ENCODE measurements at places on chromosomes 12 and 14.

- DNase-seq: peak; percentile 4
These were observed 1.3 kb downstream of the TRIM9 start for GRCh38 chr14:51093371-51094281.

DNA sequence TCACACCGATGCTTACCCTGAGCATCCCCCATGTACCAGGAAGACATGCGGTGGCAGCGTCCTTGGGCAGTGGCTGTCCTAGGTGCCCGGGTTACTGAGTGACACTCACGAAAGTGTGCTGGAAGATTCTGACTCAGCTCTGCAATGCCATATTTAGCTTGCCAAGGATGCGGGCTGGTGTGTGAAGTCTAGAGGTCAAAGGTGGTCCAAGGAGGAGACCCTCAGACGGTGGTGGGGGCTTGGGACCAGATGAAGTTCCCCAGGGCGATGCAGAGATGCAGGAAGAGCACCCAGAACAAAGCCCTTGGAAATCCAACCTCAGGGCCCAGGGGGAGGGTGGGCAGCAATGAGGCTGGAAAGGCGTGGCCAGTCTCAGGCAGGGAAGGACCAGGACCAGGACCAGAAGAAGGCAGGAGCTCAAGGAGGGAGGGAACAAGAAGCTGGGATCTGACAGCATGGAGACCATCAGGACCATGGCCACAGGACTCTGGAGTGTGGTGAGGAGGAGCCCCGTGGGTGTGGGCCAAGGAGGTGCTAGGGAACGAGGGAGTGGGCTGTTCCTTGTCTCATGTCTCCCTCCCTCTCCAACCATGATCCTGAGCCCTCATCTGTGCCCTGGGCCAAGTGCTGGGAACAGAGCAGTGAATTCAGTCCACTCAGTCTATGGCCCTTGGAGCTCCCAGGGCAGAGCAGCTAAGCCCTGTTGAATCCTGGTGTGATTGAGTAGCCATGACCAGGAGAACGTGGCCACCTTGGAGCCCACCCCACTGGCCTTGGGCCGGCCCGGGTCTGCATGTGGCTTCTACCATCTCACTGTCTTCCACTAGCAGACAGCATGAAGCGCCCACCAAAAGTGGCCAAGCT lies 310.1 kb upstream of the DIO3 start:
- no peak for DNase-seq

DNA sequence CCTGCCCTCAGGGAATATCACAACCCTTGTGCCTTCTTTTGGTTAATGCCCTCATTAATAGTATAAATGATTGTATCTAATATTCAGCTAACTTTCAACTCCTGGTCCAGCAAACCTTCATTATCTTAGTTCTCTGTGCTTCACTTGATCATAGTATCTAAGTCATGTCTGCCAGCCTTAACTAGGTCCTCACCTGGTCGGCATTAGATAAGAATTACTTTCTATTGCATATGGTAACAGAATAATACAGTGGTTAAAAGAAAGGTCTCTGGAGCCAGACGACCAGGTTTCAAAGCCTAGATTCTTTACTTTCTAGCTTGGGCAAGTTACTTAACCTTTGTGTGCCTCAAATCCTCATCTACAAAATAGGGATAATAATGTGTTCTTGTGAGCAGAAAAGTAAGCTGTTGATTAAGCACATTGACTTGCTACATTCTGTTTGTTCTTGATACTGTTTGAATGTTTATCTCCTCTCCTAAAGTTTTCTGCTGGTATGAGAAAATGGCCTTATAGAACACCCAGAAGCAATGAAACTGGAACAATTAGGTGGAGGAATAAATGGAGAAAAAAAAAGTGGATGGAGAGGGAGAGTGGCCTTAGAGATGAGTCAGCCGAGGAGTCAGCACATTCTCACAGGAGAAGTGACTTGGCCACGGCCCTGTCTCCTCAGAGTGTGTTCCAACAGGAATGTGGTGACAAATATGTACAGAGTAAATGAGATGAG lies 176.1 kb downstream of the SLC25A21 start:
- no peak for DNase-seq

DNA sequence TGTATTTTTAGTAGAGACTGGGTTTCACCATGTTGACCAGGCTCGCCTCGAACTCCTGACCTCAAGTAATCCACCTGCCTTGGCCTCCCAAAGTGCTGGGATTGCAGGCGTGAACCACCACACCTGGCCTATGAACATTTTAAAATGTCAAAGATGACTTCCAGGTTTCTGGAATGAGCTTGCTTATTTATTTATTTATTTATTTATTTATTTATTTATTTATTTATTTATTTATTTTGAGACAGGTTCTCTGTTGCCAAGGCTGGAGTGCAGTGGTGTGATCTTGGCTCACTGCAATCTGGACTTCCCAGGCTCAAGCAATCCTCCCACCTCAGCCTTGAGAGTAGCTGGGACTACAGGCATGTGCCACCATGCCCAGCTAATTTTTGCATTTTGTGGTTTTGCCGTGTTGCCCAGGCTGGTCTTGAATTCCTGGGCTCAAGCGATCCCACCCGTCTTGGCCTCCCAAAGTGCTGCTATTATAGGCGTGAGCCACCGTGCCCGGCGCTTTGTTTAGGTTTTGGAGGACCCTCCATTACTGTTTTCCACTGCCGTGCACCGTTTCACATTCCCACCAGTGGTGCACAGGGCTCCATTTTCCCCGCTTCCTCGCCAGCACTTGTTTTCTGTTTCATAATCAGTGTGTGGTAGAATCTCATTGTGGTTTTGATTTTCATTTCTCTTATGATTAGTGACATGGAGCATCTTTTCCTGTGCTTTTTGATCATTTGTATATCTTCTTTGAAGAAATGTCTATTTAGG lies 6.4 kb upstream of the CFAP251 start:
- no peak for DNase-seq

DNA sequence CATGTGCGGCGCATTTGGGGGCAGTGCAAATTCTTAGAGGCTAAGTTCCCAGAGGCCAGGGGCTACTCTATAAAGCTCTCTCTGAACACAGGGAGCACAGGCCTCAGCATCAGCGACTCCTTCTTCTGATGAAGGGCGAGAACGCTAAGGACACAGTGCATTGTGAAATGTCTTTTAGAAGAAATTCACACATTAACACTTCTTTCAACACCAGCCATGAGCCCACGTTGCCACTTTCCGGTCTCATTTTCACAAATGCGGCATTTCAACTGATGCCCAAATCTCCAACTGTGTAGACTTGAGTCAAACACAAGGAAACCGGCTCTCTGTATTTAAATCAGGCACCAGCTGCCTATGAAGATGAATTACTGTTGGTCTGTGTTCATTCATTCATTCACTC lies 162.0 kb downstream of the FOXN3 start:
- no peak for DNase-seq

GRCh38 chr14:101017806-101018560 lies 114.5 kb upstream of the RTL1 start:
- DNase-seq: no peak

- no peak for DNase-seq
These were observed 232.2 kb downstream of the C12orf50 start for GRCh38 chr12:87796961-87797516.

DNA sequence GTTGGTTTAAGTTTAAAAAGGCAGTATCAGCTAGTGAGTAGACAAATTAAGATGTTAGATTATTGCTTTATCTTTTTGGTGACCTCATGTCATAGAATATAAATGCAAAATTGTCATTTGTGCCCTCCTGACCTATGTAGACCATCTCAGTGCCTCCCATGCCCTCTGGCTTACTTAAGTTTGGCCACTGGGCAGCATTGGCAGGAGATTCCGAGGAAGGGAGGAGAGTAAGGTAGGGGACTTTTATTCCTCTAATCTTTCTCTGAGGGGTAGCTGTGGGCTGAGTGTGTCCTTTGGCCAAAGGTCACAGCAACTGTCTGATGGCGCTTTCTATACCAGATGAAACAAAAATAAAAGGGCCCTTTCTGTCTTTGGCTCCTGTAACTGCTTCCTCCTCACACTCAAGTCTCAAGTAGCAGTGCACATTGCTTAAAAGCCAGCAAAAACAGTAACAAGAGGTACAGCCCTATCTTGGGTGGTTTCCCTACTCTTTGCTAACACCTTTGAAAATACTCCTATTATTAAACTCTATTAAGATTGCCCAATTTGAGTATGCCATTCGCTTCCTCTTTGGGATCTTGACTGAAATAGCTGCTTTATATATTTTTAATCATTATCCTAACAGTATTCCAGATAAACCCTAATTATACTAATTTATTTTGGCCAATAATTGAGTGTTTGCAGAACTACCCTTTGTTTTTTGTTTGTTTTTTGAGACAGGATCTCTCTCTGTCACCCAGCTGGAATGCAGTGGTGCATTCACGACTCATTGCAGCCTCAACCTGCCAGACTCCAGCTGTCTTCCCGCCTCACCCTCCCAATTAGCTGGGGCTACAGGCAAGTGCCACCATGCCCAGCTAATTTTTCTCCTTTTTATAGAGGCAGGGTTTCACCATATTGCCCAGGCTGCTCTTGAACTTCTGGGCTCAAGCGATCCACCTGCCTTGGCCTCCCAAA lies 56.5 kb upstream of the KCNH3 start:
- DNase-seq: no peak

DNA sequence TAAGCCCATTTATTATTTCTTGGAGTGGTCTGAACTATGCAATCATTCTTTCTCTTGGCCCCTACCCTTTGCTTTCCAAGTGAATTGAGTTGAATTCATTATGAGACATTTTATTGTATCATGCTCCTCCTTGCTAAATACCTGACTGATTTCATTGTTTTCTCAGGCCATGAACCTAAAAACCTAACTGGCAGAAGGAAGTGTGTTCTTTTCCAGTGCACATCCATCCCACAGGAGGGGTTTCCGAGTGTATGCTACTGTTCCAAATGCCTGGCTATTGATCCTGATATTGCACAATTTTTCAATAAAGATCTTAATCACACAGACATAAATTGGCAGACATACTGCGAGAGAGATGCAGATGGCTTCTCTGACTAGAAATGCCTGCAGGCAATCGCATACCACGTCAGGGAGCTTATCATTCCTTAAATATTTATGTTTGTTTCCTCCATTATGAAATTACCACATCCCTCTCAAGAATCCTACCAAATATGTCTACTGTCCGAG lies 162.2 kb upstream of the EGLN3 start:
- no peak for DNase-seq

- no peak for DNase-seq
These were observed 63.4 kb upstream of the RTRAF start for GRCh38 chr14:51925980-51926379.

DNA sequence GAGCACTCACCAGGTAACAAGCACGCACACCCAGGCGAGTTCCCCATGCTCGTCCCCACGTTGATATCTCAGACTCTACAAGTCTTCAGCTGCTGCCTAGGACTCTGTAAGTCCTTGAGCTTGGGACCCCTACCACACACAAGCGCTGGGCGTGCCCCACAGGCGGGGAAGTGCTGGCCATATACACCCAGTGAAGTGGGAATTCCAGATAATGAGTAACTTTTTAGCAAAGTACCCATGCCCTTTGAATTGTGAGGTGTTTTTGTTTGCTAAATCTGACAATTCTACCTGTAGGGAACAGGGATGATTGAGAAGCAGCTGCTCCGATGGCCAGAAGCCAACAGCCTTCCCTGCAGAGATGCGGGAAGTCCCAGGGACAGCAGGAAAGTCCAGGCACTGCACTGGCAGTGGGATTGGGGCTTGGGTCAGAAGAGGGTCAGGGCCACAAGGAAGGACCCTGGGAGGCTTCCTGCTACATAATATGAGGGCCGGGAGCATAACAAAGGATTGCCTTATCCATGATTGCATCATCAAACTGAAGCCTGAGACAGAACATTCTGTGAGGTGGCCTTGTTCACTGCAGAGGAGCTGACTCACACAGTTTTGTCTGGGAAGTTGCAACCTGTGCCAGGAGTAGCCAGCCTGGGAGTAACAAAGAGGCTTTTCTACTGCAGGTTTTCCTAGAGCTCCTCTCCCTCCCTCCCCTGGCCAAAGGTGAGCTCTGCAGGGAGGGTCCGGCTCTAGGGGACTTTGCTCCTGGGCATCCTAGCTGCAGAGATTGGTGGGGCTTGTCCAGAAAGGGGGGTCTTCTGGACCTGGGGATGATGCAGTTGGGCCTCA lies 13.2 kb upstream of the SERPINA3 start:
- DNase-seq: no peak

- DNase-seq: no peak
These were observed 107.9 kb downstream of the PPM1H start for GRCh38 chr12:62827042-62827441.

DNA sequence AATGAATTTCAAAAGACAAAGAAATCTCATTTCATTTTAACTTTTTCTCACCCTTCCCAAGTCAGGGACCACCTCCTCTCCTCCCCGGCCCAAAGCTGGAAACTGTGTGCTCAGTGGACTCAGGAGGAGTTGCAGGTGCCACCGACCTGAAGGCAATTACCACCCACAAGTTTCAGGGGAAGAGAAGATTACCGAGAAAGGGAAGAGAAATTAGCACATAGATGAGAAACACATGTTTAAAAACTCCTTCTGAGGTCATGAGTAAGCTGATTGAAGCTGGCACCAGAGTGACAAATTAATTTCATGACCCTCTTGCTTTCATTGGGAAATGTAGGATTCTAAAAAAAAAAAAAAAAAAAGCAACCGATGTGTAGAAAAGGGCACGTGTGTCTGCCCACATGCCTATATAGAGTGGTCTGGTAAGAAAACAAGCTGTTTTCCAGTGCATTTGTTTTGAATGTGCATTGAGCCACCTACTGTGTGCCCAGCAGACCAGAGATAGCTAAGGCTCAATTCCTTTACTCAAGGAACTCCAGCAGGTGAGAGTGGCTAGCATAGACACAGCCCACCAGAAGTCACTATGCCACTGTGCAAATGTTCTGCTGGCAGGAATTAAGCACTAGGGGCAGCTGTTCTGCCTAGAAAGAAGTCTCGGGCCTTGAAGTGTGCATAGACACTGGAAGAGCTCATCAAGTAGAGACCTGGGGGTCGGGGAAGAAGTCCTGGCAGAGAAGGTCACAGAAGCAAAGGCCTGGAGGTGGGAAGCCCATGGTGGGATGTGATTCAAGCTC lies 30.5 kb downstream of the DPF3 start:
- no peak for DNase-seq

- no peak for DNase-seq
These were observed 8.6 kb downstream of the PEBP1 start for GRCh38 chr12:118144499-118144898.

- no peak for DNase-seq
These were observed 223.2 kb upstream of the RTL1 start for GRCh38 chr14:101126731-101127130.

DNA sequence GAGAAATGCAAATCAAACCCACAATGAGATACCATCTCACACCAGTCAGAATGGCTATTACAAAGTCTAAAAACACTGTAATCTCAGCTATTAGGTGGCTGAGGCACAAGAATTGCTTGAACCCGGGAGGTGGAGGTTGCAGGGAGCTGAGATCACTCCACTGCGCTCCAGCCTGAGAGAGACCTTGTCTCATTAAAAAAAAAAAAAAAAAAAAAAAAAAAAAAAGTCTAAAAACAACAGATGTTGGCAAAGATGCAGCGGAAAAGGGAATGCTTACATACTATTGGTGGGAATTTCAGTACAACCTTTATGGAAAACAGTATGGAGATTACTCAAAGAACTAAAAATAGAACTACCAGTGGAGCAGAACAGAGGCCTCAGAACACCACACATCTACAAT lies 19.0 kb upstream of the ATF7 start:
- no peak for DNase-seq
